Hematopoietic multipotent progenitor cell (in vitro differentiated cells): ENCODE measurements at places on chromosomes 5 and 9. TPM values are rescaled to one million over a fixed set of nuclear protein-coding genes. Genes with fewer than 3 reads are reported as not detected.
A peak's percentile ranks its signal among the peaks of the same experiment; 100 is the strongest.

- DNase-seq: no peak
These were observed 212.3 kb downstream of the TRIM36 start for GRCh38 chr5:114957384-114957783.

- no peak for DNase-seq
These were observed 33.8 kb upstream of the NEURL1B start for GRCh38 chr5:172607213-172607793.

GRCh38 chr5:140925806-140926442 lies at the start of gene PCDHAC1:
PCDHAC1 (plus strand) TSS chr5:140926299; CDS start chr5:140926893, 594 bp downstream.
- no peak for DNase-seq

DNA sequence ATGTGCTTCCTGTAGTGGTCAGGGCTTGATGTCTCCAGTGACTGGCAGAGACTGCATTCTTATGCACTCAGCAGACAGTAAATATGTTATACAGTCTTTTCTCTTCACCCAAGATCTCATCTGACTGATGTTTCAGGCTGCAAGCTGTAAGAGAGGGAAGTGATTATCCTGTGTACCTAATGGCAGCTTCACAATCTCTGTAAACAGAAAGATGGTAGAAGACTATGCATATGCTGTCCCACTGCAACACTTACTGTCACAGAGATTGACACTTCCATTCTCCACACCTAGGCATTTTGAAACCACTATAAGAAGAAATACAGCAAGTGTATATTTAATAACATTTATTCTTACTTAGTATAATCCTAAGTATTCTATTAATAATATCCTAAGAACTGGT lies 97.6 kb upstream of the ANXA1 start:
- no peak for DNase-seq

DNA sequence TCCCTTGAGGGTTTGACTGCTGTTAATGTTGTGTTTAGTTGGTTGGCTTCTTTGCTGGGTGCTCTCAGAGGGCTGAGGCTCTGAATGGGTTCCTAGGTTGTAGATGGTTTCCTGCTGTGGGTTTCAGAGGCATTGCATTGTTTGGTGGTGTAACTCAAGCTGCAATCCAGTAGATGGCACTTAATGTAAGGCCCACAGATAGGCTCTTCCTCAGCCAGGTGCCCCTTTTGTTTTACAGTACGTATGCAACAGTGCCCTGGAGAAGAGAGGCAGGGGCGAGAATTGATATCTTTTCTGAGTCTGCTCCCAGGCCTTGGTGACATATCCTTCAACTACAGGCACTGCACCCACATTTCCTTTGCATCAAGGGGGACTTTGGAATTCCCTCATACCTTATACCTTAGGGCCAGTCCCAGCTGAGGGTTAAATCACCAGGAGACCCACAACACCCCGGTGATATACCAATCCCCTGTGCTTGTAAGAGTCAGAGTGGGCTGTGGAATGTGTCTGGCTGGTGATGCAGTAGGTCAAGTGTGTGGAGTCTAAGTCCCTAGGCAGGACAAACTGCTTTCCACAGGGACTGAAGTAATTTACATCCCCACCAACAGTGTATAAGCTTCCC lies 7.0 kb upstream of the UGT3A2 start:
- peak; percentile 32 for DNase-seq

The DAB2 gene
- 4.6 TPM for total RNA-seq
